ENCODE measurements at places on chromosomes 2 and 18.

- DNase-seq: no peak
Observed at GRCh38 chr18:67151366-67151765, 365.2 kb downstream of the DSEL start.

- DNase-seq: no peak
Observed at GRCh38 chr2:164569378-164569777, 51.9 kb downstream of the GRB14 start.

- no peak for DNase-seq
Observed at GRCh38 chr2:11678306-11678960, 8.4 kb upstream of the NTSR2 start.

DNA sequence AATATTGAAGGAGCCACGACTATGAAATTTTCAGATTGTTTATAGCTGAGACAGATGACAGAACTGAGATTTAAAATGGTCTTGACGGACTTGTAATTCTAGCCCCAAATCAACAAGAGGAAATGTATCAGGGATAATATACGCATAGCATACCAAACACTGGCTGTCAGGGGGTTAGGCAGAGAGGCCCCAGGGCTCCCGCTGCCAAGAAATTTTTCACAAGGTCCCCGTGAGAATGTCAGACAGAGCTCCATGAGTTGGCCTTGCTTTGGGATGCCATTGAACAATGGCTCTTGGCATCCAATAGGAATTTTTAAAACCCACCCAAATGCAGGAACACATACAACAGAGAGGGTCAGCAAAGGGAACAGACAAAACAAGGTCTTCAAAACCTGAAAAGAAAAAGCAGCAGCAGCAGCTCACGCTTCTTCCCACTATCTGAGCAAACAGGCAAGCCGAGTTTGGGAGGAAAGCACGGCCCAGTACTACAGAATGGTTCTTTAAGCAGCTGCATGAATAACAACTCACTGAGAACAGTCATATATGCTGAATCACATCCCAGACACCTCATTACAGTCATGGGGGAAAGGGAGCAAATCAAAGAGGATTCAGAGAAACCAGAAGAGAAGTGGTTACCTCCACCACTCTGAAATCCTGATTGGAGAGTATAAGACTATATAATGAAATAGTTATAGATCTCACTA, 445.6 kb downstream of the RND3 start:
- no peak for DNase-seq

- DNase-seq: no peak
Observed at GRCh38 chr18:49699303-49699702, 114.0 kb downstream of the ACAA2 start.

DNA sequence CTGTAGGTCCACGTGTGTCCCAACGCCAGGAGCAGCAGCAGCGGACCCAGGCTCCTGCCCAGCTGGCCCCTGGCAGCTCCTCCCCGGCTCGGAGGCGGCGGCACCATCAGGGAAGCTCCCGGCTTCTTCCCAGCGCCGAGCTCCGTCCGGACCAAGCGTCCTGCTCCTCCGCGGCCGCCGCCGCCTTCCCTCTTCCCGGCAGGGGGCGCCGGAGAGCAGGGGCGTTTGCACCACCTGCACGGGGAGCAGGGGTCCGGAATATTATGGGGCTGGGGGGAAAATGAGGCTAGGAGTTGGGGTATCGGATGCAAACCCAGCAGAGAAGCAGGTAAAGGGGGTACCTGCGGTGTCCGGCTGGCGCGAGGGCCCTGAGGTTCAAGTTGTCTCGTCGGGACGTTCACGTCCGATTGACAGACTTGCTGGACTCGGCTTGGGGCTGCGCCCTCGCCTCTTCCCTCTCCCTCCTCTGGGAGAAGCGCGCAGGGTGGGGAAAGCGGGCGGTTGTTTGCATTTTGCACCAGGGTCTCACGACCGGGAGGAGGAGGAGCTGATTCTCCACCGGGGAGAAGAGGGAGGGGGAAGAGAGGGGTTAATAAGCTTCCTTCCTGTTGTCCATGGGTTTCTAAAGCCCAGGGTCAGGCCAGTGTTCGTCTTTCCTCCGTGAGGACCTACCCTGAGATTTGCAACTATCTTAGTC, at the start of gene CCBE1:
TSS of gene CCBE1 (minus strand) at position 188 of the 697 bp plus-strand sequence.
- DNase-seq: no peak

DNA sequence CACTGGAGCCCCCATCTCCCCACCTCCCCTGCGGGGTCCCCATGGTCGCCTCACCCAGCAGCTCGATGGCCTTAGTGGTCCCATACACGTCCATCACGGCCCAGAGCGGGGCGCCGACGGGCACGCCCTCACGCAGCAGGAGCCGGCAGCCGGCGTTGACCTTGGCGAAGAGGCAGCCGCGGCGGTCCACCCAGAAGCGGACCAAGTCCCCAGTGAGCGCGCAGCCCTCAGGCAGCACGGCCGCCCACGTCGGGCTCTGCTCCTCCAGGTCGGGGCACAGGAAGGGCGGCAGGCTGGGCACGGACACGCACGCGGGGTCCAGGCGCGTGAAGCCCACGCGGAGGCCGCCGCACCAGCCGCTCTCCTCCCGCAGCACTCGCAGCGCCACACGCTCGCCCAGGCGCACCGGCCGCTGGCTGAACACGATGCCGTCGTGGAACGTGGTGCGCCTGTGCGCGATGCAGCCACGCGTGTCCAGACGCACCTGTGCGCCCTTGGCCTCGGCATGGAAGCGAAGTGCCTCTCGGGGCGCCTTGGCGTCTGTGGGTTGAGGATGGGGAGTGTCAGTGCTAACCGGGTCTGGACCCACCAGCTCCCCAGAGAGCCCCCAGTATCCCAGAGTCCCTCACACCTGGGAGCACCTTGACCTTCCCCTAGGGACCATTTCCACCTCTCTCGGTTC, 4.6 kb downstream of the NEURL3 start:
- no peak for DNase-seq

GRCh38 chr2:112481528-112482233, at the start of gene TTL:
Gene TTL (plus strand): TSS chr2:112482156. CDS start chr2:112482345, 189 bp downstream.
- peak; percentile 74 for DNase-seq

- DNase-seq: no peak
Observed at GRCh38 chr2:42906557-42907411, 114.4 kb upstream of the HAAO start.

- DNase-seq: no peak
Observed at GRCh38 chr2:67633212-67633856, 236.2 kb downstream of the ETAA1 start.

- DNase-seq: no peak
Observed at GRCh38 chr2:128594953-128595677, 276.4 kb upstream of the HS6ST1 start.

GRCh38 chr2:63819256-63819655, 22.4 kb upstream of the UGP2 start:
- DNase-seq: no peak

GRCh38 chr2:131154647-131155046, 49.5 kb downstream of the PLEKHB2 start:
- DNase-seq: no peak

DNA sequence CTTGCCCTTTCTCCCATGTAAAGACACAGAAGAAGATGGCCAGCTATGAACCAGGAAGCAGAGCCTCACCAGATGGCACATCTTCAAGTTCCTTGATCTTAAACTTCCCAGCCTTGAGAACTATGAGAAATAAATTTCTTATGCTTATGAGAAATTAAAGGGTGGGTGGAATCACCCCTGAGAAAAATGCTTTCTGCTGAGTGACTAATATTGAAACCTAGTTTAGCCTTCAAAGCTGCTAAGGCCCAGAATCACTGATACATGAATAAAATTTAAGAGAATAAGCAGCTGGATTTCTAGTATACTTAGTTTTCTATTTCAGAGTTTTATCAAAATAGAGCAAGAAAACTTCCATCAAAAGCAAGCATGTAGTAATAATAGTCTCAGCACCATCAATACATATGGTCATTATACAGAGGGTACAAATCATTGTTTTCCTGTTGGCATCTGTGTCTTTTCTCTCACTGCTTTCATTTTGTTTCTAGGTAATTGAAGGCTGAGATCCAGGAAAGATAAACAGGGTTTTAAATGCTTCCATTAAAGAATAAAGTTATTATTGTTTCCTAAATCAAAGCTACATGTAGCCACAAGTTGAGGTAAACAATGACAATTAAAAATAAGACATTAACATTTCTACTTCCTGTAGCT, 53.3 kb upstream of the COL5A2 start:
- no peak for DNase-seq

- no peak for DNase-seq
Observed at GRCh38 chr18:21456428-21457178, 143.9 kb downstream of the ESCO1 start.

- no peak for DNase-seq
Observed at GRCh38 chr2:199659207-199659606, 191.8 kb downstream of the FTCDNL1 start.

DNA sequence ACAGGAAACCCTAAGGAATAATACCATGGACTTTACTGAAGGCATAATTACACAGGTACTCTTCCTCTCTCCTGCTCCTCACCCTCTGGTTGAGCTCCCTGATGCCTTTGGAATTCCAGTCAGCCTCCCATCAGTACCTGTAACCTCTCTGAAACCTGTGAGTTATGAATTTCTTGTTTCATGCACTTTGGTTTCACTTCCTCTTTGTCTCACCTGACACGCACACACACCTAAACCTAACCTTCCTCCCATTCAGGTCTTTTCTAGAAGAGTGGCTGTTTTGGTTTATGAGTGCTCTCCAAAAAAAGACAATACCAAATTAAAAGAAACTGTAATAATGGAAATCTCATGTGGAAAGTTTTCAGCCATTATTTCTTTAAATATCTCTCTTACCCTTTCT, 451.3 kb upstream of the VWC2L start:
- DNase-seq: no peak

GRCh38 chr18:3409811-3410210, 40.2 kb upstream of the TGIF1 start:
- no peak for DNase-seq

Measured in CD4-positive, alpha-beta T cell treated with Interleukin-15 for 1 hour (primary cell).